ENCODE measurements at places on chromosomes 6 and 20.

GRCh38 chr20:62795023-62795761 lies 1.1 kb upstream of the MRGBP start:
- peak; percentile 27 for DNase-seq

GRCh38 chr20:53097791-53098190 lies 125.6 kb downstream of the TSHZ2 start:
- no peak for DNase-seq

DNA sequence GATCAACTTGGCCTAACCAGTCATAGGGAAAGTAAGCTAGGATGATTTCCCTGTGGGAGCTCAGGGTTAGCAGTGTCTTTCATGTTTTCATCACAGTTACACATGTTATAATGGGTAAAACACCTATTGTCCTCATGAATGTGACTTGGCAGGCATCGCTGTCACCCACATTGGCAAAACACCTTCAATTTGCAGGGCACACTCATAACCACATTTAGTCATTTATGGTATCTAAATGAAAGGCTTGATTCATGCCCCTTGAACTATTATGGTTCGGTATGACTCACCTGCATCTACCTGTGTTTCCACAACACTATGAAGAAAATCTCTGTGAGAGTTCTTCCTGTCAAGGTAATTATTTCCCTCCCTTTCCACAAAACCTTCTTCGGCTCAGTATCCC lies 49.2 kb downstream of the FRK start:
- DNase-seq, result no peak

GRCh38 chr20:35837577-35838195 lies 65.9 kb downstream of the PHF20 start:
- DNase-seq, result no peak

GRCh38 chr20:4774207-4774606 lies 52.5 kb downstream of the PRND start:
- no peak for DNase-seq

DNA sequence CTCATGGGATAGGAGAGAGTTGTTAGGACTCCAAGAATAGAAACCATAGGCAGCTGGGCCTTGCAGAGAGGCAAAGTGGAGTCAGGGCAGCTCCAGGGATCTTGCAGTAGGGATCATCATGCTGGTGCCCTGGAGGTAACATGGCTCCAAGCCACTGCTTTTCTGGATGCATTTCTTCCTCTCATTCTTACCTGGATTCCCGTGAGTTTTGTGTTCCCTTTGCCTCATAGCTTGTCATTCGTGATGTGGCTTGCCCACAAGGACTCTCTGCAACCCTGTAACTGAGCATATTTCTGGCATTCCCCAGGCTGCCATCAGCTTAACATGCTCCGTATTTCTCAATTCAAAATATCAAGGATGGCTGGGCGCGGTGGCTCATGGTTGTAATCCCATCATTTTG lies 5.3 kb downstream of the NHLRC1 start:
- no peak for DNase-seq

DNA sequence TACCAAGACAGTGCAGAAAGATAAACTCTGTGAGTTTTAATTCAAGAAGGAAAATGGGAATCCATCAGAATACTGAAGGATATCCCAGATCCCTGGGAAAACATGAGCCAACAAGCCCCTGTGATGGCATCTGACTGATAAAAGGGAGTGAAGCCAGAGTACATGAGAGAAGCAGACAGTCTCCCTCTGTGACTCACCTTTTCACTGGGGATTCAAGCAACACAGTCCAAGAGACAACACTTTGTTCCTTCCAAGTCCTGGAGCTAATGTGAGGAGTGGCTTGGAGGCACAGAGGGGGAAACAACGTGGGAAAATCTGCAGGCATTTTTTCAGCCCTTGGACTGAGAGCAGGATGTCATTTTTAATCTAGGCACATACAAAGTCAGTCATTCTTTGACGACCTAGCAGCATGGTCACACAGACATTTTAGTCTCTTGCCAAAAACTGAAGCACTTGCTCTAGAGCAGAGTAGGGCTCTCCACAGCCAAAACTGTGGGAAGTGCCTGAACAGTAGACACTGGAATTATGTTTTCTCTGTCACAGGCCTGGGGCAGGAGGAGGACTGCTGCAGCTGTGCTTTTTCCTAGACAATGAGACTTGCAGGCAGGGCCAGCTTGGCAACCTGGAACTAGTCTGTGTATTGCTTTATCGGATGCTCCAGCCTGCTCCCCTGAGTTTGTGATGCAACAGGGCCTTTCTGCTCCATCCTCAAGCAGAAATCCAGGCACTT lies 465.0 kb upstream of the GJE1 start:
- DNase-seq, result no peak

DNA sequence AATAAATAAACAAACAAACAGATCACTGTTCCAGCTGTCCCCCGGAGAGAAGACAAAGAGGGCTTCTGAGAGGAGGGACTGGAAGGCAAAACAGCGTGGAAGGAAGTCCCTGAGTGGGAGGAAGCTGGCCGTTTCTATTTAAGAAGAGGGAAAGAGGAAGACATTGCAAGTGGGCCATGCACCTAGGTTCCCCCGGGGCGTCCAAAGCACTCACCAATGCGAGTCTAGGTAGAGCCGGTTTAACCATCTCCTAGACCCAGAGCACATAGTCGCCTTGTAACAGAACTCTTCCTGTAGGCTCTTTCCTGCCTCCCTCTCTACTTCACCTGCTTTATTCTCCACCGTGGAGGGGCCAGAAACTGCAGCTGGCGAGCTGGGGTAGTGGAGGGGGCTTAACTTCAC lies 158.4 kb downstream of the ZDHHC14 start:
- DNase-seq, result no peak

- DNase-seq, result no peak
Observed at GRCh38 chr6:17280552-17281090, 540 bp upstream of the RBM24 start.

- DNase-seq, result no peak
Observed at GRCh38 chr6:46734867-46735719, at the start of gene PLA2G7. PLA2G7 (minus strand) TSS chr6:46735375; CDS start chr6:46722891, 12,484 bp downstream.

DNA sequence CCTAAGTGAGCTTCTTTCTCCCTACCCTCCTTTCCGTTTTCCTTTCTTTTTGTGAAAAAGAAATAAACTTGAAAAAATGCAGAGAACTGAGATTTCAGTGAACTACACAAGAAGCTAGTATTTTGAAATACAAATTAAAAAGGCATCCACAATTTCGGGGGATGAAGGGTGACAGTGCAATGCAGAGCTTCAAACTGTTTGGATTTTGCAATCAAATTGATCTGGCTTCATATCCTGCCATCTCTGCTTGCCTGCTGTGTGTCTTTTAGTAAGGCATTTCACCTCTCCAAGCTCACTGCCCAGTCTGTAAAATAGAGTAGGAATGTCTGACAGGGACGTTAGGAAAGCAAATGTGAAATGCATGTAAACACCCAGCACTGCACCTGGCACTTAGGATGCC lies 258.0 kb downstream of the HACE1 start:
- DNase-seq, result no peak

DNA sequence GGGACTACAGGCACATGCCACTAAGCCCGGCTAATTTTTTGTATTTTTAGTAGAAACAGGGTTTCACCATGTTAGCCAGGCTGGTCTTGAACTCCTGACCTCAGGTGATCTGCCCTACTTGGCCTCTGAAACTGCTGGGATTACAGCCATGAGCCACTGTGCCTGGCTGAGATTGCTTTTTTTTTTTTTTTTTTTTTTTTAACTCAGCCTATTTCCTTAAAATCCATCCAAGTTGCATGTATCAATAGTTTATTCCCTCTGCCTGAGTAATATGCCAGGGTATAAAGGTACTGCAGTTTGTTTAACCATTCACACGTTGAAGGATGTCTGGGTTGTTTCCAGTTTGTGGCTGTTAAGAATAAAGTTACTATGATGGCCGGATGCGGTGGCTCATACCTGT lies 10.7 kb downstream of the SLX4IP start:
- no peak for DNase-seq

GRCh38 chr6:154572556-154572955 lies 62.1 kb upstream of the CNKSR3 start:
- DNase-seq, result no peak

DNA sequence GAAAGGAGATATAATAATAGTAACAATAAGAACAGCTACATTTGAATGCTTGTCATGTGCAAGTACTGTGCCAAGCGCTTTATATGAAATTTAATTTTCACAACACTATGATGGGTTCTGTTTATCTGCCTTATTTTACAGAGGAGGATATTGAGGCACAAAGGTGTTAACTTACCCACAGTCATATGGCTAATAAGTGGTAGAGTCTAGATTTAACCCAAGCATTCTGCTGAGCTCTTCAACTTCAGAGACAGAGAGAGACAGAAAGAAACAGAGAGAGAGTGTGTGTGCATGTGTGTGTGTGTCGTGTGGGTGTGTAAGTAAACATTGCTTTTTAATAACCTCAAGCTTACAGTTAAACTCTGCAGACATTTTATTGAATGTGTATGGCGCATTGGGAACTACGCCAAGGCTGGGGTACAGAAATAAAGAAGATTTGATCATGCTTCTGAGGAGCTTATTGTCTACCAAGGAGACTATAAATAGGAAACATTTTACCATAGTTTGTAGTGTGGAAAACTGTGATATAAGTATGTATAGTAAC lies 12.9 kb downstream of the TBPL1 start:
- DNase-seq, result no peak

GRCh38 chr6:116268589-116269293 lies 11.0 kb downstream of the TSPYL1 start:
- DNase-seq, result peak; percentile 66

DNA sequence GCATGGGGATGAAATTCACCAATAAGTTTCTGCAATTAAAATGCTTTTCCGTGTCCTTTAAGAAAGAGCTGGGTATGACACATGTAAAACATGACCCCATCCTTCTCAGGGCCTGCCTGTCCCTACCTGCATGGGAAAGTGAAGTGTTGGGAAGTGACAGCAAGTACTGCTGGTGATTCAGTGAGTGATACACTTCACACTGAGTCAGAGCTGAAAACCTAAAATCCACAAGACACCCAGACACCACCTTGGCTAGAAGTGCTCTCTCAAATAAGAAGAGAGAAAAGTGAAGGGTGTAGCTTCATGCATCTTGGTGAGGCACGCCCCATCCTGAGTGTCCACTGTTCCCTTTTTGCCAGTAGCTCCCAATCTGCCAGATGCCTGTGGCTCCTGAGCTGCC lies 3.3 kb downstream of the RAB22A start:
- no peak for DNase-seq

GRCh38 chr20:33466303-33466646 lies 22.7 kb upstream of the SNTA1 start:
- no peak for DNase-seq

GRCh38 chr6:149392535-149392934 lies 7.5 kb upstream of the SUMO4 start:
- no peak for DNase-seq

DNA sequence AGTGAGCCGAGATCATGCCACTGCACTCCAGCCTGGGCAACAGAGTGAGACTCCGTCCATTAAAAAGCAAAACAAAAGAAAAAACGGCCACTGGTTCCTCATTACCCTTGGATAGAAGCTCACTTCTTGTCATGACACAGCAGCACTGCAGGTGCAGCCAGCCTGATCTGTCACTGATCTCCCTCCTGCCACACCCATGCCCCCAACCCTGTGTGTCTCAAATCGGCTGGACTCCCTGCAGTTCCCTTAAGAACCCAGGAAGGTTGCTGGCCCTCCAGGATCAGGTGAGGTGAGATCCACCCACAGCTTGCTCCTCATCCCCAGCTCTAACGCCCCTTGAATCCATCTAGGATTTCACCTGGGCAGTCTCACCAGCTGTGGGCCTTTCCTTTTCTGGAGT lies 26.3 kb upstream of the NNAT start:
- DNase-seq, result no peak

DNA sequence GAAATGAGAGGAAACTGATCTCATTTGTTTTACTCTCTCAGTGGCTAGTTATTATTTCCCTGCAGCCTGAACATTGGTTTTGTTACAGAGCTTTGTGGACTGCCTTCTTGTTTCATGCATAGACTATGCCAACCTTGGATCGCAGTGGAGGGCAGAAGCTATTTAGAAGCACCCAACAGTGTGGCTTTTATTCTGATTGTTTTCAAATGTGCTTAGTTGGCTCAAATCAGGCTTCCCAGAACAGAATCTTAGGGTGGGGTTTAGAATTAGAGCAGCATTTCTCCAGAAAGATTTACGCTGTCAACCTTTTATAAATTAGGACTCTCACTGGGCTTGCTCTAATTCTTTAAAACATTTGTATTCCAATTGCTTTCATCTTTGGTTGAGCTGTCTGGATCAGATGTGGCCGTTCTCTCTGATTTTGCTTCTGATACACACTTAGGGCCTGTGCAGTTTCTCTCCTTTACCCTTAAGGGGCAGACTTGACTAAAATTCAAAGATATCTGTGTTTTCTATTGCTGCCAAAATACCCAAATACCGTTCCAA lies 210.3 kb downstream of the BCKDHB start:
- DNase-seq, result no peak

DNA sequence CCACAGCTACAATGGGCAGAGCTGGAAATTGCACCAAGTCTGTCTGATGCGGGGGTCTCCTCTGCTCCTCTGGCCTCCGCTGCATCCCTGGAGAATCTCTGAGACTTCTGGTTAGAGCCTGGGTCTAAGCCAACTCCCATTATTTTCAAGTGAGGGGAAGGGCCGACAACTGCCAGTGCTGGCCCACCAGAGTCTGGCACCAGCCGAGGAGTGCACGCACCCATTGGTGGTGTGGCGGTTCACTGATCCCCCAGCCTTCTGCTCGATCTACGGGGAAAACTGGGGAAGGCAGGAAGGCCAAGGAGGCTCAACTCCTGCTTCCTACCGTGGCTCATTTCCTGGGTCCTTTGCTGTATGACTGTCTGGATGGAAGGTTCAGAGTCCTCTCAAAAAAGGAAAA lies 6.2 kb downstream of the NQO2 start:
- no peak for DNase-seq

DNA sequence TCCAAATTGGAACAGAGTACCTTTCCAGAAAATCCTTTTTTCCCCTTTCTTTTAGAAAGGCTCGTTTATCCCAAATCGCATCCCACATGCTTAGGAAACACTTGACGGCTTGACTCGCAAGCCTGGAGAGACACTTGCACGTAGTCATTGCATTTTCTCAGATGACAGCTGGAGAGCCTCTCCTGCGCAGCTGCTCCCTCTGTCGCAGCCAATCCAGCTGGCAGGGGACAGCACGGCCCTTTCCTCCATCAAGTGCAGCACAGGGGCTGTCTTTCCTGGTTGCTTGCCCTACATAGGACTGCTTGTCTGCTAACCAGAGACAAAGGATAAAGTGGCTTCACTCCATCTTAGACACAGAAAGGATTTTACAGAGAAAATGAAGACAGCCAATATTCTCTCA lies 77.6 kb upstream of the RGS17 start:
- DNase-seq, result peak; percentile 78

- no peak for DNase-seq
Observed at GRCh38 chr6:107697682-107698081, 126.4 kb downstream of the SCML4 start.

- no peak for DNase-seq
Observed at GRCh38 chr6:134034961-134035822, 17.2 kb downstream of the SLC2A12 start.

All from NCI-H1694 (cell line).